ENCODE measurements at places on chromosomes 4 and X. TPM values are rescaled to one million over a fixed set of nuclear protein-coding genes. Genes with fewer than 3 reads are reported as not detected.

GRCh38 chr4:121326597-121326996, 54.2 kb downstream of the QRFPR start:
- no peak for DNase-seq

DNA sequence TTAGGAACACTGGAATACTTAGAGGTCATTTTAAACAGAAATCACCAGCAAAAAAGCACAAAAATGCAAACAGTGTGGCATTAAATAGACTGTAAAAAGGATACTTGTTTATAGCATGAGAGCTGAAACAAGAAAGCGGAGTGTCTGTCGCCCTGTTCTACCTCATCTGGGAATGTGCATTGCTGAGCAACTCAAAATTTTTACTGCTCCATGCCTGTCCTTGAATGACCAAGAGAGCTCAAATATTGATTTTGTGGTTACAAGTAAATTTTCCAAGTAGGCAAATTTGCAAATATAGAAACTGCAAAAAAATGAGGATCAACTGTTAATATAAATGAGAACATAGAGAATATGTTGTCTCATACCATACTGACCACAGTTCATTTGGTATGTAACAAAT, 25.5 kb downstream of the AP1AR start:
- DNase-seq: no peak

- no peak for DNase-seq
Observed at GRCh38 chr4:105389167-105389566, 84.7 kb downstream of the PPA2 start.

- DNase-seq: no peak
Observed at GRCh38 chr4:53563824-53564223, 27.5 kb downstream of the LNX1 start.

GRCh38 chr4:81424336-81424735, 47.4 kb downstream of the RASGEF1B start:
- DNase-seq: no peak

GRCh38 chrX:66074920-66075879, 35.3 kb upstream of the VSIG4 start:
- DNase-seq: peak; percentile 45

GRCh38 chr4:36198068-36198808, 46.1 kb downstream of the ARAP2 start:
- DNase-seq: no peak

- no peak for DNase-seq
Observed at GRCh38 chrX:150308041-150308440, 55.1 kb upstream of the MAMLD1 start.

The SMR3B gene
- total RNA-seq: not detected

The PPBP gene
- total RNA-seq: 1.4 TPM

The F8A3 gene
- total RNA-seq: 16.4 TPM
